ENCODE measurements at places on chromosomes 2 and 18. TPM values are rescaled to one million over a fixed set of nuclear protein-coding genes. Genes with fewer than 3 reads are reported as not detected.

BCL2L11 gene
- total RNA-seq, result 13.4 TPM

DNA sequence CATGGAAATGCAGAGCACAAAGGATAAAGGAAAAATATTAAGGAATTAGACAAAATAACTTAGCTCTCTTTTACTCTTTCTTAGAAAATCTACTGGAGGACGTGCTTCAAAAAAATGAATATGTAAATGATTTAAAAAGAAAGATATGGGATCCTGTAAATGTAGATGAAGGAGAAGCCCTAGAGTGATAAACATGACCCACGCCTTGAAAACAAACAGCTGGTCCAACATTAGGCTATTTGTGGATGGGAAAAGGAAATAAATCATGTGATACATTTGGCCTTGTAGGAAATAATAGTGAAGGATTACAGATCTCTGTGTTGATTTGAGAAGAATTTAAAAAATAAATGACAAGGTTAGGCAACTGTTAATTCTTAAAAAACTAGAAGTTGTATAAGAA is 492.1 kb upstream of the SLC39A10 start:
- H3K4me1 ChIP-seq, result no peaks in the 10 kb centered on the region
- H3K36me3 ChIP-seq, result no peaks in the 10 kb centered on the region
- no peak for ATAC-seq
- H3K27ac ChIP-seq, result no peak overlapping the region
- no peaks in the 10 kb centered on the region for H3K27me3 ChIP-seq

POLR1A gene
- total RNA-seq, result 30.3 TPM

DNA sequence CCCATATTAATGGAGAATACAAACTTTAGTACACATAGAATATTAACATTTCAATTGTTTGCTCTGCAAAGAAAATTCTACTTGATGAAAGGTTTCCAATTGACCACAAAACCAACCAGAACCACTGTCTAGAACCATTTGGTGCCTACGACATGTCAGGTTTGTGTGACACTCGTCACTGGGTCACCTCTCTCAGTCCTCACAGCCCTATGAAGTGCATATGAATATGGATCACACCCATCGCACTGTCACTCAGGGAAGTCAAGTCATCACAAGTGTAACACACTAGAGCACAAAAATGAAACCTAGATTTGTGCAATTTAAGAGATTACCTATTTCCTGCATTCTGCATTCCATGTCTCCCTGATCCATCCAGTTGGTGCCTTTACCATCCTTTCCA is 43.7 kb downstream of the PTPN2 start:
- peak overlapping the region; percentile 71 for H3K4me3 ChIP-seq
- H3K27me3 ChIP-seq, result no peaks in the 10 kb centered on the region
- peak overlapping the region; percentile 95 for H3K27ac ChIP-seq
- peak; percentile 31 for ATAC-seq
- H3K36me3 ChIP-seq, result peaks cover 61% of the 10 kb centered on the region
- H3K4me1 ChIP-seq, result peaks cover 66% of the 10 kb centered on the region

GRCh38 chr18:24014062-24014985 is at the start of gene TTC39C:
TTC39C (plus strand) TSS chr18:24014754; CDS start chr18:24014872, 118 bp downstream.
- H3K36me3 ChIP-seq, result peaks cover 40% of the 10 kb centered on the region
- peak; percentile 61 for ATAC-seq
- peaks cover 48% of the 10 kb centered on the region for H3K4me1 ChIP-seq
- peak within 1 kb of the TSS; percentile 88 for H3K27ac ChIP-seq

DNA sequence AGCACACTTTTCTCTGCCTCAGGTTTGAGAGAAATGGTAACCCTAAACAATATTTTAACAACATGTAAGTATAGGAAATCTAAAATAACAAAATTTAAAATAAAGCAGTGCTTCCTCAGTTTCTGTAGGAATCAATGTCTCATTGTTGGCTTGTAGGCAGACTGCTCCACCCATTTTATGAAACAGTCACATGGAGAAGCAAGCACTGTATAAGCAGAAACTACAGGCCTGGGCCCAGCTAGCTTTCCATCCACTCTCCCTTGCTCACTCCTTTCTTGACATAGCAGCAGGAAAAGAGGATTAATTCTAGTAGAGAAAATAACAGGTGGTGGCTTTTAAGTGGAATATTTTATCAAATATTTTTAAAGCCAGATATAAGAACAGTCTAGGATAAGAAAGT is 97.2 kb downstream of the PLEKHM3 start:
- H3K36me3 ChIP-seq, result peaks cover 42% of the 10 kb centered on the region
- H3K4me3 ChIP-seq, result no peak overlapping the region
- H3K27me3 ChIP-seq, result no peaks in the 10 kb centered on the region
- no peaks in the 10 kb centered on the region for H3K4me1 ChIP-seq
- no peak overlapping the region for H3K27ac ChIP-seq

DNA sequence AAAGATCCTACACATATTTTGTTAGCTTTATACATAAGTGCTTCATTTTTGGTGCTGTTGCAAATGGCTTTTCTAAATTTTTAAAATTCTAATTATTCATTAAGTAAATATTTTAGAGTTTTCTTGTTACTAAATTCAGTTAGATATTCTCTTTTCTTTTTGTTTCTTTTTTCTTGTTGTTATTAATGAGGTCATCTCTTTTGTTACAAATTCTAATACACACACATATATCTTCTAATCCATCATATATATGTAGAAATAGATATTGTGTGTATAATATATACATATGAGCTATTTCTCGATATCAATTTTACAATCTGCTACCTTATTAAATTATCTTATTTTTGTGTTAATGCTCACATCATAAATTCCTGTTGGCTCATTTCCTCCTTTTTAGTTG is 255.9 kb downstream of the GALR1 start:
- H3K36me3 ChIP-seq, result no peaks in the 10 kb centered on the region
- H3K27ac ChIP-seq, result no peak overlapping the region
- H3K4me1 ChIP-seq, result no peaks in the 10 kb centered on the region
- ATAC-seq, result no peak

Measured in activated T-helper 17 cell treated with anti-CD3 and anti-CD28 coated beads, Interleukin-2, amount 50 U/mL, for 72 hours (primary cell).